GF-D8 (cell line): ENCODE measurements at places on chromosomes 5 and 9.

GRCh38 chr5:141250576-141250975, 5.4 kb downstream of the PCDHB15 start:
- no peak for DNase-seq

GRCh38 chr5:6950250-6950649, 237.0 kb downstream of the TENT4A start:
- no peak for DNase-seq

DNA sequence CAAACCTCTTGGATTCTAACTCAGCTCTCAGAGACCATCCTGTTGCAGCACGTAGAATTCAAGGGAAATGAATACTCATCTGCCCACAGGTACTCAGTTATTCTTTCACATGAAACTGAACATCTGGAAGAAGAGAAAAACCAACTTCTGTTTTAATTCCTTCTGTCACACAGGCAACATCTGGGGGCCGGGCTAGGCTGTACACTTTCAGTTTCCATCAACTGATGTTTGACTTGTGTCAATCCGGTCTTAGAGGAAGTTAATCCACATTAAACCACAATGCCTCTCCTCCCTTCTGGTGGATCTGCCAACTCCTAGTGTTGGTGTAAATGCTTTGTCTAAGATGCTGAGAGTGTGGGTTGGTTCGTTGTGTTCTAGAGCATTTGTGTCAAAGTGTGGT, 17.6 kb downstream of the DMRT3 start:
- DNase-seq: no peak

DNA sequence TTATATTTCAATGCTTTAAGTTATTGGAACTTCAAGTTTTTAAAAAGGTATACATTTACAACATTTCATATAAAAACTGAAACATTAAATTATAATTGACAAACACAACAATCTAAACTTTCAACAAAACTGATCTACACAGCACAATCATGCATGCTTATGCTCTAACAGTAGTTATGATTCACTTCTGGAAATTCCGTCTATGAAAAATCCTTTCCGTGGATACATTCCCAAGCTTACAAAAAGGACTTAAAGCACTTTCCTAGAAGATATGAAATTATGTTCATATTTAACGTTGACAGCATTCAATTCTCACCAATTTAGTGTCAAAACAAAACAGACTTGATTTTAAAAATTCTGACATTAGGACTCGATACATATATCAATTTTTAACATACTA, 3.7 kb downstream of the HNRNPH1 start:
- no peak for DNase-seq

DNA sequence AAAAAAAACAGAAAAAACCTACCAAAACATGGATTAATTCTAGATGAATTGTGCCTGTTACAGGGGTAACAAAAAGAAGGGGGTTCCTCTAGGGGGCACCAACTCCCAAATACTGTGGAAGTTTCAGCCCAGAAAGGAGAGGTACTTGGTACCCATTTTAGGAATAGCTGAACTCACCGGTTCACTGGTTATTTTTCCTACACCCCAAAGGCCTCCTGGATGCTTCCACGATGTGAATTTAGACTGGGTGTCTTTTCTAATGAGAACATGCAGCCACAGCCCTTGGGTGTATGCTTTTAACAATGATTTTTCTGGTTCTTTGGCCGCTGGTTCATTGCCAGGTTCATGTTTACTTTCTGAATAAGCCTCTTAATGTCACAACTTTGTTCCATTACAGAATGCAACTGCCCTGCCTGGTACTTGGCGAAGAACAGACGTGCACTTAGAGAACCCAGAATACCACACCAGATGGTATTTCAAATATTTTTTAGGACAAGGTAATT, 46.7 kb downstream of the GARNL3 start:
- DNase-seq: no peak

- no peak for DNase-seq
Observed at GRCh38 chr5:73499756-73500155, 1.5 kb downstream of the BTF3 start.

DNA sequence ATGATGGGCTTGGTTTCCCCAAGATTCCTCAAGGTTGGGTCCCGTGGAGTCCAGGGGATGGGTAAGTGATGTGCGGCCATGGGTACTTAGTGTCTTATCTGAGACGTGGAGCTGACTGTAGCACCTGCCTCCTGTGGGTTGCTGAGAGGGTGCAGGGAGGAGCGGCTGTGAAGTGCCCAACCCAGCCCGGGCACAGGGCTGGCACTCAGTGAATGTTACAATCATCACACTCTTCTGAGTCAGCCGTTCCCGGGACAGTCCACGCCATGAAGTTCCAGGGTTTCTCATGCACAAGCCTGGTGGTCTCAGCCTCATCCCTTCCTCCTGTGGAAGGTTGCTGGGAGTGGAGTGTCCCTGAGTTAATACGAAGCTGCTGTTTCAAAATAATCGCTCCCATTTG, 29.1 kb downstream of the NTNG2 start:
- no peak for DNase-seq

DNA sequence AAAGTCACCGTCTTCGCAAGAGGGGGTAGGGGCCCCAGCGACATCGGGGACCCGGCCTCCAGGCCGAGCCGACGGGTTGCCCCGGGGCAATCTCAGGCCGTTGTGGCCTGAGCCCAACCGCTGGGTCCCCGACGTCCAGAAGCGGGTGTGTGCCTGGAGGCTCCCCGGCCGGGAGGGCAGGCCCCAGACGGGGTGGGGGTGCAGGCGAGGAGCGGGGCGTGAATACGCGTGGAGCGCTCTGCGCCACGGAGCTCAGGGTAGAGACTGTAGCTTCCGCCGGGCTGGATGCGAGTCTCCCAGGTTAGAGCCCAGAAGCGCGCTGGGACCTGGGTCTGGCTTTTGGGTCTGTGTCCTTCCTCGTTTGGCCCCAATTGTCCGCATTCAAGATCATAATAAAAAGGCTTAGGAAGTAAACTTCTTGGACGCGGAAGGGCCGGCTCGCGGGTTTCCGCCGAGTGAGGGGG, 3.5 kb downstream of the BARX1 start:
- DNase-seq: no peak

- no peak for DNase-seq
Observed at GRCh38 chr5:139178935-139179334, 19.2 kb downstream of the SIL1 start.

GRCh38 chr5:34656001-34656699, at the start of gene RAI14:
RAI14 (plus strand) TSS chr5:34656328; CDS start chr5:34686920, 30,592 bp downstream.
- DNase-seq: no peak

DNA sequence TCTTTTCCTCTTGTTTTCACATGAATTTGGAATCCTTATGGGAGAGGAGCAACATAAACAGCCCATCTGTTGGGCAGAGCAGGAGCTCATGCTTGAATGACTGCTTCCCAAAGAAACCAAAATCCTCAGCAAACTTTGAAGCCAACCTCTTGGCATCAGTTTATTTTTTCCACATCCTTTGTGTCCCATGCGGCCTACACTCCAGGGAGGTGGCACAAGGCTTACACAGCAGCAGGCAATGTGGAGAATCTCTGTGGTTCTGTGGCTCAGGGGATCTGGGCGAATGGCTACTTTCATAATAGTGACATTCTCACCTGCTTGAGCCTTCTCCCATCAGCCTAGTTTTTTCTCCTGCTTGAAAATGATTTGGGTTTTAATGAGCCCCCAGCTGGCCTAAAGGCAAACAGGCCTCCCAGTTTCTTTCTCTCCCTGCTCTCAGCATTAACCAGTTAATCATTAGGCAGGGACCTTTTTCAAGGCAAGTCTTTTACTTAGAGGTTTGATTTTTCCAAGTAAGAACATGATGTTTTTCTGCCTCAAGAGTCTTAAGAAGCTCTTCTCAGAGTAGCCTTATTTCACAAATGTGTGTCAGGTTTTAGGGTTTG, 370.3 kb downstream of the ARHGEF28 start:
- DNase-seq: no peak

DNA sequence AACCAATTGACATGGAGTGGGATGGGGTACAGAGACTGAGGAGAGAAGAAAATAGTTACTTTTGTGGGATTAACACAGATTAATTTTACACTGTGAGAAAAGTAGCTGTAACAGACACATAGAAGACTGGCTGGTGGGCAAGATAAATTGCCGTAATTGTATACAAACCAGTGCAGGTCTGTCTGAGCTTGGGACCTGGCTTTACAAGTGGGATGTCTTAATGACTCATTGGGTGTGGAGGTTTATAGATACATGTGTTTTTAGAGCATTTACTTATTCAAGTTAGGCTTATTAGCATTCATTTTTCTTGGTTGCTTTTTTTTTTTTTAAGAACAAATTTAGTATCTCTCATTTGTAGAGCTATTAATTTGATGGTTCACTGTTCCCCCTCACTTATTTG, 37.5 kb downstream of the SLC44A1 start:
- DNase-seq: no peak

GRCh38 chr5:80930940-80931339, 29.2 kb upstream of the RASGRF2 start:
- no peak for DNase-seq

DNA sequence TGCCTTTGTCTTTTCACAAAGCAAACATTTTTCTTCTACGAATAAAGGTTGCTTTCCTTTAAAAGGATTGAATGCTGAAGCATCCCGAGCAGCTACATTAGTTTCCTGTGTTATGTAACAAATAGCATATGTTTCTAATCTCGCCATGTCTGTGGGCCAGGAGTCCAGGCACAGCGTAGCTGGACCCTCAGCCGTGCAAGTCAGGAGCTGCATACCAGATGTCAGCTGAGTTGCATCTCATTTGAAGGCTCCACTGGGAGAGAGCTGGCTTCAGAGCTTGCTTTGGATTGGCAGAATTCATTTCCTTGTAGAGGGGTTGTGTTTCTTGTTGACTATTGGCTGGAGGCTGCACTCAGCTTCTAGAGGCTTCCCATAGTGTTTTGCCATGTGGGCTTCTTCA, 16.0 kb upstream of the GOLPH3 start:
- DNase-seq: no peak

DNA sequence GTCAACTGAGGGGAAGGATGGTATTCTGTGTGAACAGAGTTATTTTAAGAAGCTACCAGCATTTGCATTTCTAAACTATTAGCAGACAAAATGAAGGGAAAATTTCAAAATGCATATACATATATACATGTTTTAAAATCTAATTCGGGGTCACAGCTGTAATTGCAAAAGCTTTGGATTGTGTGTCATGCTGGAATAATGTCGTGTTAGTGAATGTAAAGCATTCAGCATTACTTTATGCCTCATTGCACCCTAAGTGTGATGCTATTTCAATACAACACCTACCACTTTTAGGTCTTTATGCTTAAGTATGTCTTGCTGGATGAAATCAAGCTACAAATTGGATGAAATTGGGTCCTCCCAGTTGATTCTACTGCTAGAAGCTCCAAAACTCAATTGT, 687.6 kb upstream of the MEF2C start:
- no peak for DNase-seq

DNA sequence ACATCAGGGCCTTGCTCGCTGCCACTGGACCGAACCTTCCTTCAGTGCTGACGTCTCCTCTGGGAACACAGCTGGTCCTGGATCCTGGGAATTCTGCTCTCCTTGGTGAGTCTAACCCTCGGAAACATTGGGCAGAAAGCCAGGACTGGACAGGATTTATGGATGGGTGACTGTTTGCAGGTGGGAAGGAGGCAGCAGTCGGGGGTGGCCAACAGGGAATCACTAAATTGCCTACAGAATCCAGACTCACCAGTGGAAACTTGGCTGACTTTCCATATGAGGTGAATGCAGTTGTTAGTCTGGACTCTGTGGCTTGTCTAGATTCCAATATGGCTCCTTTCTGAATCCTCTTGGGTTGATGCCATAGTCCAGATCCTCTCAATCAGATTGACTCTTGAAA, 203.1 kb downstream of the SAXO1 start:
- DNase-seq: no peak

DNA sequence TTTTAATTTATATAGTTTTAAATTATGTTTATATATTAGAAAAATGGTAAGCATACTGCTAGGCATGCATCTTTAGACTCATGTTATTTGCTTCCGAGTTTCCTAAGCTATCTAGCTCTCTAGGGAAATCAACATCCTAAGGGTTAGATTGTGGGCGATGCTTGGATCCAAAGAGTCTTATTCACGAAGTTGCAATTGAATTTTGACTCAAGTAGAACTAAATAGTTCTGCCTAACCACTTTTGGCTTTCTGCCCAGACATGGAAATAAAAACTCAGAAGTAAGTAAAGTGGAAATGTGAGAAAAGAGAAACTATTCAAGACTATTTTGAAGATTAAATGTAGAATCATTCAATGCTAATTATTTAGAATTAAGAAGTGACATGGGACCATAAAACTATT, 440.4 kb downstream of the CDH18 start:
- DNase-seq: no peak

- no peak for DNase-seq
Observed at GRCh38 chr9:133135146-133135745, 14.2 kb upstream of the RALGDS start.

GRCh38 chr5:168865968-168866367, 286.8 kb upstream of the PANK3 start:
- DNase-seq: no peak

DNA sequence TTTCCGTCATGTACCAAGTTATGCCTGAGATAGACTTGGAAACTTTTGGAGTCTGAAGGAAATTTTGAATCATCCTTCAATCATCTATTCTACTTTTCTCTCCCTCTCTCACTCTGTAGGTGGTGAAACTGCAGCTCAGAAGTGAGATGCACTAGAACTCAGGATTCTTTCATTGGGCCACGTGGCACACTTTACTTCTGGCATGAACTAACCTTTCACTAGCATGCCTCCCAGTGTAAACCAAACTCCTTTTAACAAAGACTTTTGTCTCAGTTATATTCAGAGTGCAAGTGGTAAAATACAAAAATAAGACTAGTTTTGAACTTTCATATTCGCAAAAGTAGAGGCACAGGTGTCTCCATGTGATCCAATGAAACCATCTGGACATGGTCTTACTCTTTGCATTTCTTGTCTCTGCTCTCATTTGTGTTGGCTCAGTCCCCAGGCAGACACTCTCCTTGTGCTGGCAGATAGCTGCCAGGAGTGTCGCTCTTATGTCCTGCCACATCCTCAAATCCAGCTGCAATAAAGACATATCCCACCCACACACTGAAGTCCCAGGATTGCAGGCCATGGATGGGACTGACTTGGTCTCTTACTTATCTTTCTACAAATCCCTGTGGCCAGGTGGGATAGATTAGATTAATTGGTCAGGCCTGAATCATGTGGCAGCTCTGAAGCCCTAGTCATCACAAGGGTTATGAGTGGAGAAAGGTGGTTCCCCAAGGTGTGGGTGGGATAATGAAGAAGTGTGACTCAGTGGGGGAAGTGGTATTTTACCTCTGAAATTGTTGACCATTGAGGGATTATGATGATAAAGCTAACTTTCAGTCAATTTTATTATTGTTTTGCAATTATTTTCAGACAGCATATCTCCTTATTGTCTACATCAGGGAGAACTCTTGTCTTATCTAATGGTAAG, 267.5 kb downstream of the GABRB2 start:
- no peak for DNase-seq

- no peak for DNase-seq
Observed at GRCh38 chr5:125054146-125054545, 307.7 kb upstream of the ZNF608 start.

GRCh38 chr5:170480260-170480659, 23.6 kb upstream of the KCNIP1 start:
- DNase-seq: no peak

GRCh38 chr5:2900360-2900759, 148.9 kb upstream of the IRX2 start:
- no peak for DNase-seq
